MM.1S (cell line): ENCODE measurements at places on chromosomes 5 and 9.
A peak's percentile ranks its signal among the peaks of the same experiment; 100 is the strongest.

DNA sequence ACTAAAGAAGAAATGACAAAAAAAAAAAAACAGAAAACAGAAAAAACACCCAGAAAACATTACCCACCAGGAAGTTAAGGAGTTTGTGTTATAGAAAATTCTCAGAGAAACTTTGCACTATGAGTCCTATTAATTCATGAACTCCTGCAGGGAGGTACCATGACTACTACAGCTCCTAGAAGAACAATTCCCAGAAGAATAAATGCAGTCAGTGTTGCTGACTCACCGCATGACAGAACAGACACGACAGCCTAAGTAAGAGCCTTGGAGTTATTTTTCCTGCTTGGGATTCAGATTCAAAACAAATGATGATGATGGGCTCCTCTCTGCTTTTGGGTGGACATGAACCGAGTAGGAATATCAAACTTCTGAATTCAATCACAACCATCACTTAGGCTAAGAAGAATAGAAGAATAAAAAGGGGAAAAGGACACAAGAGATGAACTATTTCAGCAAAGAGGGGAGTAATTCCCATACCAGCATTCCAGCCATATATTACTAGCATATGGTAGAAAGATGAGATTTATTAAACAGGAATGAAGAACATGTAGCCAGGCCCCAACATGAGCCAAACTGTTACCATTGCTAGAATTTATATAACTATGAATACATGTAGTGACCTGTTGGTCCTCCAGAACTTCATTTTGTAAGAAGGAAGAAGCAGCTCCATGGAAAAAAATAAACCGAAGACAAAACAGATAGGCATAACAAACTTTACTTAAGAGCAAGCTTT lies 209.6 kb upstream of the PDE4D start:
- no peak for DNase-seq

DNA sequence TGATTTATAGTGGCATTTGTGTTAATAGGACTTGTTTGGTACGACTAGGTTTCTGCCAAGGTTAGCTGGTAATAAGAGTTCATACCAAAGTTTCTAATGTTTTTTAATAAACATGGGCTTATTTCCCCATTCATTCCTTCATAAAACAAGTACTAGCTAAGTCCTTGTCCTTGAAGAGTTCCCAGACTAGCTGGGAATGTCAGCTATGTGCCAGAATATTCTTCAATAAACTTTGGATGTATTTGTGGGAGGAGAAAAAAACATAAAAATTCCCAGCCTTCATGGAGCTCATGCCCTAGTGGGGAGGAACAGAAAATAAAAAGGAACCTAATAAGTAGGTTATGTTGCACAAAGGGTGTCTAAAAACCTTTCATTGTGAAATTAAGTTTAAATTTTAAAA lies 176.9 kb downstream of the DENND1A start:
- DNase-seq = no peak

DNA sequence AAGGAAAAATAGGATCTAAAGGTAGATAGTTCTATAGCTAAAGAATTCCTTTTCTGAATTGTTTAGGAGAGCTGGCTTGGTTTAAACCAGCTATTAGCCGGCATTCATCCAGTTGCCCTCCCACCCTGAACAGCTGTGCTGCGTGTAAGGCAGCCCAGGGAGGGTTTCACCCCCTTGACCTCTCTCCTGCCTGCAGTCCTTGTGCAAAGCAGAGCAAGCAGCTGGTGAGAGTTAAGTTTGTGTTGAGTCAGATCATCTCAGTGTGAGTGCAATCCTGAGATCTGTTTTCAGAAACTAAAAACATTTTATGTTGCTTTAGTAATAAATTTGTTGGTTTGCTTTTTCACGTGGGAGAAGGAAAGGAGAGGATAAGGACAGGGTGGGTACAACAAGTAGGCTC lies 13.0 kb downstream of the SLC25A25 start:
- DNase-seq = peak; percentile 78

- DNase-seq = no peak
Measured at GRCh38 chr5:111997308-111997707, 240.3 kb upstream of the NREP start.

DNA sequence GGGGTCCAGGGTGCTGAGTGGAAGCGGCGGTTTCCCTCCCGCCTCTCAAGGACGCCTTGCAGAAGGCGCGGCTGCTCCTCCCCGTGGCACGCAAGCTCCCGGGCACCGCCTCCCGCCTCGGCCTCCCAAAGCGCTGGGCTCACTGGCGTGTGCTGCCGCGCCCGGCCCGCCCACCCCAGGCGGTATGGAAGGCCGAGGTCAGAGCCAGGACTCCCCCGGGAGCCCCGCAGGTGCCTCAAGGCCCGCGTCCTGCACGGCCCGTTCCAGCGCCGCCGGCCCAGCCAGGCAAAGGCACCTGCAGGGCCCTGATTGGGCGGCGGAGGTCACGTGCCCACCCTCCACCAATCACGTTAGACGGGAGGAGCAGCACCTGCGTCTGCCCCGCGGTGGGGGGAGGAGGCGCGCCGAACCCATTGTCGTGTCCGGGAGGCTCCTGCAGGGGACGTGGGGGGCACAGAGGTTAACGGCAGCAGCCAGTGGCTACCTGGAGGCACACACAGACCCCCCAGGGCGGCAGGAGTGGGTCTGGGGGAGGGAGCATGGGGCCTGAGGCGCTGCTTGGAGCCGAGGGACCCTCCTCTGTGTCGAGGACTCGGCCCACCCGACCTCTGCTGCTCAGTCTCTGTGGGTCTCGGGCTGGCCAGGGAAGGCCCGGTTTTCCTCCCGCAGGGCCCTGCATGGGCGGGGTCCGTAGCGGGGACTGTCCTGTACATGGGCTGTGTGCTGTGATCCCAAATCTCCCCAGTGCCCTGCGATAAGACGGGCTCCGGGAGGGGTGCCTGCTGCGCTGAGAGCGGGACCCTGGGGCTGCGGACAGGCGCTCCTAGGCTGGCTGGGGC lies 2.0 kb upstream of the LCN12 start:
- DNase-seq = peak; percentile 95

GRCh38 chr5:41176952-41177351 lies 36.4 kb downstream of the C6 start:
- DNase-seq = no peak

GRCh38 chr5:14986413-14986812 lies 114.8 kb upstream of the ANKH start:
- no peak for DNase-seq

GRCh38 chr5:156893517-156893916 lies 43.4 kb downstream of the PPP1R2B start:
- peak; percentile 68 for DNase-seq

DNA sequence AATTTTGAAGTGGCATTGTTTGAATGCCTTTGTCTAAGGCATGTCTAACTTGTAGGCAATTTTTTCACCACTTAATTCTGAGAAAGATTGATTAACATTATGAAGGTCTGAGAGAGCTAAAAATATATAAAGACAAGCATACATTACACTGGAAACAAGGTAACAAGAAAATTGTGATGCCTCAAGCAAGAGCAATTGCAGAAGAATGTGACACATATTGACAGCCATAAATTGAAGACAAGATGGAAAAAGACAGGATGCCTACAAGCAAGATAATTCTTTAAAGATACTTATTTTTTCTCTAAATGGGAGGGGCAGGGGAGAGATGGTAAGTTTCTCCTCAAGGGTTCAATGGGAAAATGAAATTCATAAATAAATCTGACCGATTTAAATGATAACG lies 103.1 kb upstream of the CYLC2 start:
- no peak for DNase-seq

GRCh38 chr5:111580956-111581355 lies 68.6 kb upstream of the STARD4 start:
- no peak for DNase-seq

DNA sequence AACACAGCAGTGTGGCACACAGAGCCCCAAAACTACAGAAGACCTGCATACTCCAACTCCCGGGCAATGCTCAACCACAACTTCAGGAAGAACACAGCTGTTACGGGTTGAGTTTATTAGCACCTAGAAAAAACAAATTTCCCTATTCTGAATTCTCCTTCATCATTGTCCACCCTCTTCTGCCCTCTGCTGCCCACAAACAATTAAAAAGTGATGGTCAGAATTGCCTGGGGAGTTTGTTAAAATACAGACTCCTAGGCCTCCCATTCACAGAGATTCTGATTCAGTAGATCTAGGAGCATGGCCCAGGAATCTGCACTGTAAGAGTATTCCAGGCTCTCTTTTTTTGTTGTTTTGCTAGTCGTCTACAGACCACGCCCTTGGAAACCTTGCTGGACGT lies 310.6 kb downstream of the NDUFS4 start:
- no peak for DNase-seq

DNA sequence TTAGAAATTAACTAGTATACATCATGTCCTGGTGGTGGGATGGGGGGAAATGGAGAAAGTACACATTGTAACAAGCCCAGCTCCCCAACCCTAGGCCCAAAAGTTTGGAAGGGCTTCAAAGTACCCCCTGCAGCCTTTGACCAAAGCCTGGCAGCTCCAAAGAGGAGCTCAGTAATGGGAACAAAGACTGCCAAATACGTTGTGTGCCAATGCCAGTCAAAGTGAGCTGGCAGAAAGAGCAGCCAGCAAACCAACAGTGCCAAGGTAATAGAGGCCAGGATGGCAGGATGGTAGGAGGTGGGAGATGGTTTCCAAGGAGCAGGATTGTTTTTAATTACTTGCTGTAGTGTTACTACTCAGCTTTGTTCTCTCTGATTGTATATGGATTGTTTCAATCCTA lies 248.3 kb downstream of the COX7C start:
- no peak for DNase-seq

GRCh38 chr5:133396814-133397213 lies 215.5 kb downstream of the FSTL4 start:
- no peak for DNase-seq

DNA sequence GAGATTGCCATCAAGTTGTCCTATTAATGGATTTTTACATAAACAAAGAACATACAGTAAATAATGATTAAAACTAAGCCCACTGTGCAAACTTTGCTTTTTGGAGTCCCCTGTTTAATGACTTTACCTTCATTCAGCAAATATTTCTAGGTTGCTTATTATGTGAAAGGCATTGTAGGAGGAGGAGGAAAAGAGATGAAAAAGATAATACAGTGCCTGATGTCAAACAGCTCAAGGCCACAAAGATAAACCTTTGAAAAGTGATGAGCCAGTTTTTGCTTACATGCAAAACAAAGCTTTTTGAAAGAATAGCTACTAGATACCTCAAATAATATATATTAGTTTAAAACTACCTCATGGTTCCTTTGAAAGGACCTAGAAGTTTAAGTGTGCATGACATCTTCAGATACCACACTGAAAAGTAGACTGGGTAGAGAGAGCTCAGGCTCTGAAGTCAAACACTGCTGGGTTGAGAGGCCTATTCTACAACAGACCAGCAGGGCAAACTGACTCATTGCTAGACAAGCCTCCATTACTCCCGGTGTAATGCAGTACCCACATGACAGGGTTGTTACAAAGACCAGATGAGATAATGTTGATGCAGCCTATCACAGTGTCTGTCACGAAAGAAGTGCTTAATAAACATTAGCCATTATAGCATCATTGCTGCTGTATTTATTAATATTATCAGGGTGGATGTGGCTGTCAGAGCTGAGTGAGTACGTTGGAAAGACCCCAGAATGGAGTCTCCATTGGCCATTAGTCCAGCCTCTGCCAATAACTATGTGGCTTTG lies 11.8 kb downstream of the DEPDC1B start:
- DNase-seq = no peak

DNA sequence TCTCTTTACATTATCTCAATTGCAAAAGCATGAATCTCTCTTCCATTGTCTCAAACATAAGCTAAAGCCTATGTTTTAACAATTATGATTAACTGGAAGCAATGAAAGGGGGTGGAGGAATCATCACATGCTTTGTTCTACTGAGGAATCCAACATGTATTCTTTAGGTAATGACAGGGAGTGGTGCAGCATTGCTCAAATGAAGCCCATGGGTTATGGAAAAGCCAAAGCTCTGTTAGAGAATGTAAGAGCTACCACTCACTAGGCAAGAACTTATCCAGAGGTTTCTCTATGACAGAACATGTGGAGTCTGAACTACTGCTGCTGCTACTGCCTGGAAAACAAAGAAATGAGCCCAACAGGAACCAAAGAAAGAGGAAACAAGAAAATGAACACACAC lies 28.7 kb downstream of the KIF3A start:
- DNase-seq = no peak

DNA sequence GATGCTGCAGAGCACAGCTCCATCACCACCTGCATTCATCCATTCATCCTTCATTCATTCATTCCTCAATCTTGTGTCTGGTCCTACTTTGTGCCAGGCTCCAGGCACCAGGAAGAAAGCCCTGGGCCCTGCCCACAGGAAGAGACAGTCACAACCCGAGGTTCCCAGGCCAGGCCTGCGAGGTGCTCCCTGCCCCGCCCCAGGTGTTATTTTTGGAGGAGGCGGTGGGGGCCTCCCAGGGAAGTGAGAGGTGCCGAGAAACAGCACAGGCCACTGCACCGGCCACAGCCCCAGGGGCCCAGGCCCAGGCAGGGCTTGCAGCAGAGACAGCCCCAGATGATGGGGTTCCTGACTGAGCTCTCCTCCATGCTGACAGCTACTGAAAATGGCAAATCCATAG lies 33.4 kb downstream of the VAV2 start:
- no peak for DNase-seq

DNA sequence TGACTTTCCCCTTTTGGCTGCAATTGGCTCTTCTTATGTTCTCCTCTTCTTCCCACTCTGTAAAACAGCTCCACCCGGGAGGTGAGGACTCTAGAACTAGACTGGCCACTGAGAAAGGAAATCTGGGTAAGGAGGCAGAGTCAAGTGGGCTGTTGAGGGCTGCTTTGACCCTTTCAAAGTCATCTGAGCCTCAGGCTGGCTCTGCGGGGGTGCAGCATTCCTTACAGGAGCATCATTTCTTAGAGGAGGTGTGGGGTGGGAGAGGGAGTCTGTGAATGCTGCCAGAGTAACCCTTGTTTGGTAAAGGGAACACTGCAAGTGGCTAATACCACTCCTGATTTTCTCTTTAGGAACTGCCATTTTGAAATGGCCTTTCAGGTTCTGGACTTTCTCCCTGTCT lies 377.7 kb upstream of the SMARCA2 start:
- DNase-seq = no peak
